Activated naive CD8-positive, alpha-beta T cell treated with anti-CD3 and anti-CD28 coated beads, Interleukin-2, amount 10 ng/mL, durations not matched to agents 7 days and 5 days (primary cell): ENCODE measurements at places on chromosomes 2 and 18. TPM values are rescaled to one million over a fixed set of nuclear protein-coding genes. Genes with fewer than 3 reads are reported as not detected.

DNA sequence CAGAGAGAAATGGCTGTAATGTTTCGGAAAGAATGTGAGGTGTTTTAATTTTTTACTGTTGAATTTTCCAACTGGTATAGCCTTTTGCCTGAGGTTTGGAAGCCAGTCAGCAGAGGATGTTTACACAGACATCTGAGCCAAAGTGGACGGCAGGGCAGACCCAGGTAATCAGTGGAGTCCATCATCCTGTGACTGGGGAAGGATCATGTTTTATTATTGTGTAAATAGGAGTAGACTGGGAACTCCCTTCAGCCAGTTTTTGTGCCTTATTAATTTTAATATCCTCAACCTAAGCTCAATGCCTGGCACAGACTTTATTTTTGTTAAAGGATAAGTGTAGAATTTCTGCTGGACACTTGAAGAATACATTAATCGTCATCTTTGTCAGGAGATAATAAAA is 142.0 kb upstream of the GAREM1 start:
- no peak for DNase-seq

GRCh38 chr2:208010506-208010905 is 14.8 kb downstream of the PLEKHM3 start:
- DNase-seq: no peak

DNA sequence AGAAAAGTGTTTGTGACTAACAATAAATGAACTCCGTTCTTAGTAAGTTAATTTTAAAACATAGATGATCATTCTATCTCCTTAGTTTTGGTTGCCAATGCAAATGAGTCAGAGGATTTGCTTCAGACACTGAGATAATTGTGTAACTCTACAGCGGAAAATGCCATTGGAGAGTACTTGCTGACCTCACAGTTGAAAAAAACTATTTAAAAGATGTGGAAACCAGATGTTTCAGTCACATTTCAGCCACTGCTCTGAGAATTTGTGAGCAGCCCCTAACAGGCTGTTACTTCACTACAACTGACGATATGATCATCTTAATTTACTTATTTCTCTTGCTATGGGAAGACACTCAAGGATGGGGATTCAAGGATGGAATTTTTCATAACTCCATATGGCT is at the start of gene TNFAIP6:
TNFAIP6 (plus strand) TSS at position 234 of the 400 bp plus-strand sequence; CDS start at position 309, 75 bp downstream.
- DNase-seq: no peak

DNA sequence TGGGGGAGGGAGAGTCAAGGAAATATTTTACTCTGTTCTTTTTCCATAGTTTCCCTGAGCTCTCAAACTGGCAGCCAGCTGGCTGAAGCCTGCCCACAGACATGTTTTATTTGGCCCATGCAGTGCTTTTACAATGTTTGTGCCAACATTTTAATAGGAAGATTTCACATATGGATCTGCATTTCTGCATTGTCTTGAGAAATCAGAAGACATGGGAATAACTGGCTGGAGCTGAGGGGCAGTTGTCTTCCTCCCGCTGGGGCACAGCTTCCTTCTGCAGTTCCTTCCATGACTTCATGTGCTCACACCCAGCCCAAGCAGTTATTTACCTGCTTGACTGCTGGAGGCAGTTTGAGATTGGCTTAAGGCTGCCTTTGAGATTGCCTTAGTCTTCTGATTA is 74.4 kb downstream of the PLCL1 start:
- DNase-seq: no peak

GRCh38 chr2:75828826-75829225 is 118.1 kb upstream of the GCFC2 start:
- DNase-seq: no peak

- DNase-seq: no peak
Observed at GRCh38 chr2:37205689-37206341, 9.5 kb downstream of the CEBPZOS start.

DNA sequence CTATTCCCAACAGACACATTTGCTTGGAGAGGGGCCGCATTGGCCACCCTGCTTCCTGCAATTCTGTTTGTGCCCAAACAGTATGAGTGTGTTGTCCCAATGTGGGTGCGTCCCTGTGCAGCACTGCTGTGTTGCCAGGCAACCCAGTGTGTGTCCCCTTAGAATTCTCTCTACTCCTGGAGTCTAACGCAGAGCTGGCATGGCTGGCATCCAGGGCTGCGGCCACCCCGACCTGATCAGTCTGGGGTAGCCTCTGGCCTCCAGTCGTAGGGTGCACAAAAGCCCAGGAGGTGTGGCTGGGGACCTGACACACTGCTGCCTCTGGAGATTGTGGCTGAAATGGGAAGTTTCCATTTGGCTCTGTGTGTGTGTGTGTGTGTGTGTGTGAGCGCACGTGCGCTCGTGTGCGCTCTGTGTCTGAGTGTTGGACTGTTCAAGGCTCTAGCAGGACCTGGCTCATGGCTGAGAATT is 48.0 kb downstream of the TEX44 start:
- DNase-seq: no peak

DNA sequence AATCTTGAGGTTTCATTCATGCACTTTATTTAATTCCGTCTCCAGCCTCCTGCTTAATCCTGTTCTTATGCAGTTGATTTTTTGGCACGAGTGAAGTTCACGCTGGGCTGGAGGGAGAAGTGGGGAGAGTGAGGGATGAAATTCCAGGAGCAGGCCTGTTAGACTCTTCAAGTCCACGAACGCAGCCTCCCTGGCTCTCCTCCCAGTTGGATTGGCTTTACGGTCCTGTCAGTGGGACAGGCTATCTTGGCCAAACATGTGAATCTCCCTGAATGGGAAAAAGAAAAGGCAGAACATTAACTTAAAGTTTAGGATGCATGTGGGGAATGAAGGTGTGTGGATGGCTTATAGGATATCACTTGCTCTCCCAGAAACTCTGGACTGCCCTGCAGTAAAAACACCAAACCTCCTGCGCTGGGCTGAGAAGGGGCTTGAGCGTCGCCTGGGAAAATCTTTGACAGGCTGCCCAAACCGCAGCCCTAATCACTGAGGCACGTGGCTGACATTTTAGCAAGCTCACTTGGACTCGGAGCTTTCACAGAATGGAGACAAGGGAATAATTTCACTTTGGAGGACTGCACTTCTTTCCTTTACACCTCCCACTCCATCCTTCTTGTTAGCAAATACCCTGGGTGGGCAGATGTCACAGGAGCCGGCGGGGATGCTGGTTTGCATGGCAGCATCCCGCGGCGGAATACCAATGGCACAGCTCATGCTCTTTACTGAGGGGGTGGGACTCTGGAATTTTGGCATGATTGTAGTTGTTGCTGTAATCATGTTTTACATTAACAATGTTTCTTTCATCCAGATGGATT is 93.9 kb downstream of the ACKR3 start:
- DNase-seq: no peak

DNA sequence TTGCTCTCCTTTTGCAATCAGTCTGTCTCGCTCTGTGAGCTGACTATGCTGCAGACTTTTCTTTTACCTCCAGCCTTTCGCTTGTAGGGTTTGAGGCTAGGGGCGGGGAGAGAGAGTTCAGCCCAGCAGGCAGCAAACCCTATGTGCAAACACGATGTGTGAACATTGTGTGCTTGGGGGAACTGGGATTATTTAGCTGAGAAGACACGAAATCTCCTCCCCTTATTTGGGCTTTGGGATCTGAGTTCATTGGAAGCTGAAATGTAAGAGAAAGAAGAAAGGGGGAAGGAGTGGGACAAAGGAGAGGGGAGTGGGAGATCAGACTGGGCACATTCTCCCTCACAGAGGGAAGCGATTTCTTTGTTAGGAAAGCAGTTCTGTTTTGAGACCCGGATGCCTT is 189.6 kb upstream of the TNP1 start:
- DNase-seq: no peak

GRCh38 chr2:54512663-54513362 is 56.7 kb downstream of the SPTBN1 start:
- DNase-seq: no peak

GRCh38 chr2:8539743-8540551 is 141.9 kb upstream of the ID2 start:
- no peak for DNase-seq

- DNase-seq: no peak
Observed at GRCh38 chr2:159640176-159640575, 23.8 kb upstream of the BAZ2B start.

DNA sequence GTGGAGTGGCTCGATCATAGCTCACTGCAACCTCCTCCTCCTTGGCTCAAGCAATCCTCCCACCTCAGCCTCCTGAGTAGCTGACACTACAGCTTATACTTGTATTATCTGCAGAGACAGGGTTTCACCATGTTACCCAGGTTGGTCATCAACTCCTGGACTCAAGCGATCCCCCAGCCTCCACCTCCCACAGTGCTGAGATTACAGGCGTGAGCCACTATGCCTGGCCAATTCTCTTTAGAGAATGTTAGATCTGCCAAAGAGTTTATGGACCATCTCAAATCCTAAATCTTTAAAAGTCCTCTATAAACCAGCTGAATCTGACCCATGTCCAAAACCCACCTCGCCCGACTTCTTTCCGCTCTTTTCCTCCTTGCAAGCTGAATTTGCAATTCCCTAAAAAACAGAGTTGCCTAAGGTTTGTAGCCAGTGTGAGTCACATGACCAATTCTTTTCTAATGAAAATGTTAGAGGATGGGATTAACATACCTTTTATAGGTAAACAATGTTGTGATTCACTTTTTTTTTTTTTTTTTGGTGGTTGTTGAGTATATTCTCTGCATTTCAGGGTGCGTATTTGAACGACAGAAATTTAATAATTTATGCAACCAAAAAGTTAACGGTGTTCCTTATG is 2.4 kb upstream of the PMAIP1 start:
- DNase-seq: no peak

GRCh38 chr18:44733069-44733753 is 52.5 kb downstream of the SETBP1 start:
- no peak for DNase-seq

DNA sequence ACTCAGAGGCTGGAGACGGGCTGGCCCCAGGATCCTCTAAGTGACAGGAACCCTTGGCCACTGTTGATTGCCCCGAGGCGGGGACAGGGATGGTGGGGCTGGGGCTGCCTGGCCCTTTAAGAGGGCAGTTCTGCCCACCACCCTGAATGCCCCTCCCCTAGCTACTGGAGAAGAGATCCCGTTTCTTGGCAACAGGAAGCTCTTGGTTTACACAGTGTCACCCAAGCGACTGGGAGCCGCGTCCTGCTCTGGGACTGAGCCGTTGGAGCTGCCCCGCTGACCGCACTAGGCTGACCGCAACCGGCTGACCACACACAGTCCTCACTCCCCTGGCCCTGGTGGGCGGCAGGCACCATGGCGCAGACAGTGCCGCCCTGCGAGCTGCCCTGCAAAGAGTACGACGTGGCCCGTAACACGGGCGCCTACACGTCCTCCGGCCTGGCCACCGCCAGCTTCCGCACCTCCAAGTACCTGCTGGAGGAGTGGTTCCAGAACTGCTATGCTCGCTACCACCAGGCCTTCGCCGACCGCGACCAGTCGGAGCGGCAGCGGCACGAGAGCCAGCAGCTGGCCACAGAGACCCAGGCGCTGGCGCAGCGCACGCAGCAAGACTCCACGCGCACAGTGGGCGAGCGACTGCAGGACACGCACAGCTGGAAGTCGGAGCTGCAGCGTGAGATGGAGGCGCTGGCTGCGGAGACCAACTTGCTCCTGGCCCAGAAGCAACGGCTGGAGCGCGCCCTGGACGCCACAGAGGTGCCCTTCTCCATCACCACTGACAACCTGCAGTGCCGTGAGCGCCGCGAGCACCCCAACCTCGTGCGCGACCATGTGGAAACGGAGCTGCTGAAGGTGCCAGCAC is at the start of gene TEKT4:
TEKT4 (plus strand) TSS at position 205 of the 862 bp plus-strand sequence; CDS start at position 355, 150 bp downstream.
- DNase-seq: peak; percentile 32

GRCh38 chr2:168519534-168520308 is 63.6 kb downstream of the CERS6 start:
- DNase-seq: no peak

DNA sequence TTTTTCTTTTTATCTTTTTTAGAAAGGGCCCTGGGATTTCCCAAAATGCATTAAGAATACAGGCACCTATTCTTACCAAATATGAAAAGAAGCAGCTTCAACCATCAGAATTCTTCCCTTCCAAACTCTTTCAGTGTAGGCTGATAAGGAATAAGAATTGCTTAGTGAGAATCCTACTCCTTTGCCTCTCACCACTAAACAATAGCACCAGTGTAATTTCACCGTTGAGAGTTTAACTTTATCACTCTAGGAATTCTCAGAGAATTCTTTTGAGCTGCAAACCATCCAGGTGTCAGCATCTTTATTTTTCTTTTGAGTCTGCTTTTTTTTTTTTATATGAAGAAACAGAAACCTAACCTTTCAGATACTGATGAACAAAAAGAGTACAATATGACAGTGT is 194.9 kb downstream of the RIT2 start:
- no peak for DNase-seq

DNA sequence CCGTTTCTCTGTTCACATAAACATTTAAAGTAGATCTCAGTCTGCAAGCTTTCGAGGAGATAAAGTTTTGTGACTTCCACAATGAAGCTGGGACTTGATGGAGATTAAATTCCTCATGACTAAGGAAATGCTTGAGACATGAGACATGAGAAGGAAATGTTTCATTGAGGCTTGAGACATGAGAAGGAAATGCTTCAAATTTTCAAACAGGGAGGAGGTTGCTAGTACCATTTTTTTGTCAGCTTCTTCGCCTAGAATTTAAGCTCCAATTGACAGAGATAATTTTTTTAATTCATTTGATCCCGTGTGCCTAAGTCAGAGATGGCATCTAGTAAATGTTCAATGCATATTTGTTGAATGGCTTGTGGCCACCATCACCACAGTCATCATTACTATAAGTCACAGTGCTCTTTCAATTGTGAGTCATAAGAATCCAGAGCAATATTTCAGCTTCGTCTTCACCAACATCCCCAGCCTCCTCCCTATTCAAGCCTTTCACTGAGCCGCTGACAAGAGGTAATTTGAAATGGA is 543 bp upstream of the MARCHF4 start:
- DNase-seq: no peak

DNA sequence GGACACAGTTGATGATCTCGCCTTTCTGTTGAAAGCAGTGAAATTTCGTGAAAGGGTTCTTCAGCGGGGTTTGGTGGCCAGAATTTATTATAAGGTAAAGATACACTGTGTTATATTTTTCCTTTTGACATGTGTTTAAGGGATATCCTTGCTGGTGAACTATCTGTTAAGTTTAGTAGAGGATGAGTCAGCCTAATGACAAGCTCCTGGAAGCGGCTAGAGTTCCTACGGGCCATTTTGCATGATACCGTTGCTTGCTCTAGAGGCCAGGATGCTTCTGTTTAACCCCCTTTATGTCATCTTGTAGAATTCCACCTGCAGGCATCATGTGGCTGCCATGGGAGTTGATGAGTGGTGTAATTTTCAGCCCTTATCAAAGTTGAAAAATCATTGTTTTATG is 124.8 kb upstream of the BCL2L11 start:
- no peak for DNase-seq

- no peak for DNase-seq
Observed at GRCh38 chr2:170680172-170680941, 34.8 kb upstream of the SP5 start.

GRCh38 chr18:35324926-35325655 is 19.1 kb downstream of the ZNF24 start:
- DNase-seq: no peak

The SNORC gene
- 1.5 TPM for total RNA-seq

The UGT1A9 gene
- total RNA-seq: not detected

The BARD1 gene
- 40.8 TPM for total RNA-seq

The SP140 gene
- 58.7 TPM for total RNA-seq

The SIX2 gene
- total RNA-seq: not detected

The PAIP2B gene
- total RNA-seq: 4.8 TPM

The ARHGEF33 gene
- 0.17 TPM for total RNA-seq

The PFN4 gene
- total RNA-seq: not detected

The HOXD13 gene
- not detected for total RNA-seq

The POTEJ gene
- not detected for total RNA-seq

The ALPG gene
- not detected for total RNA-seq

The ACKR3 gene
- 4.4 TPM for total RNA-seq

The SCN3A gene
- not detected for total RNA-seq

The BOLA3 gene
- total RNA-seq: 47.7 TPM

The DCDC2C gene
- not detected for total RNA-seq

The EFEMP1 gene
- total RNA-seq: not detected
